ENCODE measurements at places on chromosomes 5 and 9.

- DNase-seq: no peak
Measured at GRCh38 chr5:64759960-64760660, 8.4 kb downstream of the SREK1IP1 start.

- DNase-seq: no peak
Measured at GRCh38 chr9:12702160-12702758, 9.1 kb downstream of the TYRP1 start.

DNA sequence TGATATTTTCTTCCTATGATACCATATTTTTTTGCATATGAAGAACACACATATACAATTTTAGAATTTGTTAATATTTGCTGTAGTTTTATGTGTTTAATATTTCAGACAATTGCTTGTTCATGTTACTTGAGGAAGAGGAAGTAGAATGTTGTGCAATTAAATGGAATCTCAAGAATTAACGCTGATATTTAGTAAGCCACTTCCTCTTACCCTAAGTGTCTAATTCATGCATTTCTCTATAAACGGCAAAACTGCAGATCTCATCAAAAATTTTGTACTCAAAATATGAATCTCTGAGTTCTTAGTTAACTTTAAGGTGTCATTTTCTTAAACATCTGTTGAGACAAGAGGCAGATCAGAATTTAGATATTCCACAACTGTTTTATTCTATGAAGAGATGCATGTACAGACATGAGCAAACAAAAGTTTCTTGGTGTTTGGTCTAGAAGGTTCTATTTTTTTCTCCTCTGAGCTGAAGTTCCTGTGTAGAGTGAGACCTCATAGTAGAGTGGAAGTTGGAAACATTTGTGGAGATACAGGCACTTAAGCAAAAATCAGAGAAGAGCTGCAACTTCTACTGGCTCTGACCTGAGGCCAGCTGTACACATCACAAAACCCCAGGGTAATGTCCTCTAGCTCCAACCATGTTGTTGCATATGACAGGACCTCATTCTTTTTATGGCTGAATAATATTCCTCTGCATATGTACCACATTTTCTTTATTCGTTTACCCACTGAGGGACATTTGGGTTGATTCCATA, 16.6 kb upstream of the TGFBI start:
- no peak for DNase-seq

GRCh38 chr9:16601991-16602390, 268.5 kb downstream of the BNC2 start:
- no peak for DNase-seq

- DNase-seq: no peak
Measured at GRCh38 chr9:85639675-85640186, 102.0 kb downstream of the AGTPBP1 start.

DNA sequence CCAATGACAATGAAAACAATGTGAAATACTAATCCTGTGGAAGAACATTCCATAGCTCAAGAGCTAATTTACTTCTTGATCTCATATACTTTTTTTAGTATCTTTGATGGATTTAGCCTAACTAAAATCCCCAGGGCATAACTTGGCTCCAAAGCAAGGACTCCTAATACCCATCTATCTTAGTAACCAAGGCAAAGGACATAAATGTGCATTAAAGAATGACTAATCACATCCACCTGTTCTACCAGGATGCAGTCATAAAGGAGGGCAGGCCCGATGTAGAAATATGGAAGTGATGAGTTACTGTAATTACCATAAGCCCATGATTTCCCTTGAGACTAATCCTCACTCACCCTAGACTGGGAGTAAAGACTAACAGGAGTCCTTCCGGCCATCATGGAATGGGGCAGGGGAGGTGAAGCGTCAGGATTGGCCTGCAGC, 56.9 kb downstream of the KIF24 start:
- no peak for DNase-seq

DNA sequence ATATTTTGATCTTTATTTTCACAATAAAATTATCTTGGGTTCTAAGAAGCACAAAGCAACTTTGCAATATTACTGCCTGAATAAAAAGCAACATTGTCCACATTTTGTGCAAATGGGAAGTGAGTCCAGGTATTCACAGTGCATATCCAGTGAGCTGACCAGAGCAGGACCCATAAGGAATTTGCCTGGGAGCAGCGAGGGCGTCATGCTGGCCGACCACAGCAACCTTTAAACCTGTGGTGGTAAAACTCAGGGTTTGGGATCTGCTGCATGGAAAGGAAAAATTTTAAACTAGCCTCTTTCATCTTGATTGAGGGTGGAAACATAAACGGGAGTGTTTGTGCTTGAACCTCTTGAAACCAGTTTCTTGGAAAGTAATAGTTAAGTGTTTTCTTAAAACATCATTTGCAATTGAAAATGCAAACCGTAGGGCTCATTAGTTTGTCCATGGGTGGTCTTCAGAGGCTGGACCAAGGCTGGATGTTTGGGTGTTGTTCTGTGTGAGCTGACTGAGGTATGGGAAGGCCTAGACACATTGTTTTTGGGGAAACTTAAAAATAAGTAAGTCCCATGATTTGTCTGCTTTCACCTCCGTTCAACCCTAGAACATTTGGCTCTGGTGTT, 85.0 kb upstream of the ANKH start:
- DNase-seq: no peak

Data from GM20000 (cell line).